ENCODE measurements at places on chromosomes 11 and 22.

DNA sequence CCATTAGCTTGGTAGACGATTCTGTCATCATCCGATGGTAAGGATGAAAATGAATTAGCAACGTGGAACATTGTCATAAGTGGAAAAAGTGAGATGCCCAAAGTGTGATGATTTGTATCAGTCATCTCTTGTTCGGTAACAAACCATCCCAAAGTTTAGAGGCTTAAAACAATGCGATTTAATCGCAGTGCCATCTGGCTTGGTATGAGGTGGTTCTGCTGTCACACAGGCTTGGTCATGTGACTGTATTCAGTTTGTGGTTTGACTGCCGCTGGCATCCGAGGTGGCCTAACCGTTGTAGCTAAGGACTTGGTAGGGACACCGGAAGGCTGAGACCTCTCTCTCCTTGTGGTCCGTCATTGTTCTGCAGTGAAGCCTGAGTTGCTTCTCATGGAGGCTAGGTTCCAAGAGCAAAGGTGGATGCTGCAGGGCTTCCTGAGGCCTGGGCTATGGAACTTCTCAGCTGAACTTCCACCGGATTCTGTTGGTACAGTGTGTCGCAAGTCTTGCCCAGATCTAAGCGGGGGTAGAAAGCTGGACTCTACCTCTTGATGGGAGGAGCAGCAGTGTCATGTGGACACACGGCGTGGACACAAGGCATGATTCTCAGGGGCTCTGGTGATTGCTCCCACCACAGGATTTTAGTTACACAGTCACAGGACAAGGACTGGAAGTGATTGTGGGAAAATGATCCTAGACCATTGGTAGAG lies 36.3 kb downstream of the BCR start:
- no peak for DNase-seq

- no peak for DNase-seq
Measured at GRCh38 chr11:39804271-39804670, 1655.2 kb downstream of the LRRC4C start.

DNA sequence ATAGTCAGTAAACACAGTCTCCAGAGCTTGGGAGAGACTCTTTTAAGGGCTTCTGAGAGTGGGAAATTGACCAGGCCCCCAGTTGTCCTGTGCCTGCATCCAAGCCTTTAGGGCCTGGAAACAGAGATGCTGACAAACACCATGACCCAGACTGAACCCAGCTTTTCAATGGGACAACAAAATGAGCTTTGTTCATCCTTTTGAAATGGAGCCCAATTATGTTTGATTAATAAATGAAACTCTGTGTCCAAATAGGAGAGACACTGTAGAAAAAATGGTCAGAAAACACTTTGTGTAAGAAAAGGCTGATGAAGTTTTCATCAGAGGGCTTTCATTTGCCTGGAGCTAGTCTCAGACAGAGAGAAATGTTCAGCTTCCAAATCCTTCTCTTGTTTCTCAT lies 146.0 kb downstream of the RRAS2 start:
- no peak for DNase-seq

GRCh38 chr11:95508219-95508890 lies 277.4 kb upstream of the SESN3 start:
- DNase-seq = no peak

- DNase-seq = no peak
Measured at GRCh38 chr11:125388611-125389010, 107.5 kb downstream of the FEZ1 start.

DNA sequence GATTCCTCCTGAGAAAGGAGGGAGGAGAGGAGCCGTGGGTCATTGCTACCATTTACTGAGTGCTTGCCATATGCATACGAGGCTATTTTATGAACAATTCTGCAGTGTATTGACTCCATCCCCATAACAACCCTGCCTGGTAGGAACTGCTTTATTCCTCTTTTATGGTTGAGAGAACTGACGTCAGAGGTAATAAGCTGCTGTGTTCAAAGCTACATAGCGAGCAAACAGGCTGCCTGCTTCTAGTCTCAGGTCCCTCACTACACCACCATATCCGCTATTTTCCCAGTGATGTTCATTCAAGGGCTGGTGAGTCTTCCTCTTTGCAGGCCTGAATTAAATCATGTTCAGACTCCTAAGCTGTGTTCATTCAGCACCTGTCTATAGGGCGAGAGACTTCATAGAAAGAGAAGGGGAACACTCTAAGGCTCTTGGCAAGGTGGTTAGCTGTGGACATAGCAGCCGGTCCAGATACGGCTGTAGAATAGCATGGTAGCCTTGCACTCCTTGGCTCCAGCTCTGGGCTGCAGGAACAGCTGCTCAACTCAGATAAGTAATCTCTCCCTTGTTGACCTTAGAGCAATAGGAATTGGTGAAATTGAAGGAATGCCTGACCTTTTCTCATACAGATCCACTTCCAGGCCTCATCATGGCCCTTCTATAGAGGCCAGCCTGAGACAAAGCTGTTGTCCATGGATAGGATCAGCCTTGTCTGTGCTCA lies 82.6 kb downstream of the MICAL2 start:
- no peak for DNase-seq

GRCh38 chr11:5737091-5737490 lies 843 bp downstream of the OR56B1 start:
- DNase-seq = peak; percentile 9

GRCh38 chr11:73047773-73048371 lies 94.2 kb downstream of the FCHSD2 start:
- no peak for DNase-seq

GRCh38 chr11:76075716-76076115 lies 130.6 kb downstream of the WNT11 start:
- DNase-seq = no peak

DNA sequence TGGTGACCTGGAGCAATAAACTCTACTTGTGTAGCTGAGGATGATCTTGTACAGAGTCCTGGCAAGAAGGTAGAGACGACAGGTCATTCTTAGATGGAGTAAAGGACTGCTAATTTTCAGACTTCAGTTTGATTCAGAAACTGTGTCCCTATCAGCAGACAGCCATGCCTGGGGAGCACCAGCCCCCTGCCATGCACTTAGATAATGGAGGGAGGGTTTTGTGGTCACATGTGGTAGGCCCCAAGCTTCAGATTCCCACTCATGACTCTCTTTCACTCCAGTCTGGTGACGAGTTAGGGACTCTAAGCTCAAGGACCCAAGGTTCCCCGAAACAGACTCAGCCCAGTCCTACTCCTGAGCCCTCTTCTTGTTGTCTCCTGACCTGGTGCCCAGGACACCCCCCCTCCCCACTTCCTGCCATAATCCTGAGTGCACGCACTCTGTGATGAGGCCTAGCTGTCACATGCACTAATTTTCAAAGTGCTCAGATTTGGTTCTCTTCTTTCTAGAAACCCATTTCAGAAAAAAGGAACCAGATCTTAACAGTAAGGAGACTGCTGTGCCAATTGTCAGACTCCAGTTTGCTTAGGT lies 10.2 kb upstream of the AMPD3 start:
- no peak for DNase-seq
